Stimulated activated CD4-positive, alpha-beta T cell treated with anti-CD3 and anti-CD28 coated beads, Interleukin-12 subunit alpha, Interleukin-12 subunit beta, amount 100 ng/mL, for 4 hours (primary cell): ENCODE measurements at places on chromosomes 4 and X.

DNA sequence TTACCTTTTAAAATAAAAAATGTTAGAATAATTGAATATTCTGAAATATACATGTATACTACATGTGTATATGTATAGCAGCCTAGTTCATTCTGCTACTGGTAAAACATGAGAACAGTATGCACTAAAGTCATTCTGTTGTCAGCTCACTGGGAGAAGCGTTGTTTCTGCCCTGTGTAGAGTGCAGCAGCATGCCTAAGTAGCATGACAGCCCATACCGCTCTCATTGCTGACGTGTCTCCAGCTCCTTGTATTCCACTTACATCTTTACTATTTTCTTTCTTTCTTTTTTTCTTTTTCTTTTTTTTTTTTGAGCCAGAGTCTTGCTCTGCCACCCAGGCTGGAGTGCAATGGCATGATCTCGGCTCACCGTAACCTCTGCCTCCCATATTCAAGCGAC is 90.7 kb downstream of the KLHL8 start:
- no peak for DNase-seq

DNA sequence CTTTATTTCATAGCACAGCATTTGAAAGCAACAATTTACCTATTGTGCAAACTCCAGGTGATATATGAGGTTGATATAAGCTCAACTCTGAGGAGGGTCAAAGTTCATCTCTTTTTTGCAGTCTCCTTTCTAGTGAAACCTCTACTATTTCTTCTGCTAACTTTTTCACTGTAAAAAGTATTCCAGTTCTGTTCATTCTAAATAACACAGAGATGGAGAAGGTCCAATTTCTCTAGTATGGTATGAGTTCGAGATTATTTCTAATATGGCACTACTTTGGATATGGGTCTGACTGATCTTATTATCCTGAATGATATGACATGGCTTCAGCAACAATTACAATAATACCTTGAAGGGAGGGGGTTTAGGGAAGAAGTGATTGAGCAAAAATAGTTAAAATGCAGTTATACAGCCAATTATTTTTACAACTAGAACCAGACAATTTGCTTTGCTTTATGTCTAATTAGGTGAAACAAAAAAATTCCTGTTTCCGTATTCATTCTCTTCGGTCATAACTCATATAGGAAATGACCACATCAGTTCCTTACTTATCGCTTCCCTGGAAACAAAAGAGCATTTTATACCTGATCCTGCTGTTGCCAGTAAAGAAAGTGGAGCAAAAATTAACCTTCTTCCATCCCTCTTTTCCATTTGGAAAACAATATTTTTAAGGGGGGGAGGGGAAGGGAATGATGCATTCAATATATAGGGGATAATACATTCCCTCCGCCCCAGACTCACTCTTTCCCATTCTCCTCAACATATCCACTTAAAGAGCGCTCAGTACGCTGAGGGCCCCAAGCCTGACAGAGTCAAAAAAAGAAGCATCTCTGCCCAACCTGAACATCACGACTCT is 1.0 kb downstream of the TBC1D9 start:
- no peak for DNase-seq

GRCh38 chr4:150067859-150068258 is 10.4 kb upstream of the DCLK2 start:
- DNase-seq = no peak

- DNase-seq = no peak
Measured at GRCh38 chr4:3859571-3859970, 93.4 kb downstream of the ADRA2C start.

DNA sequence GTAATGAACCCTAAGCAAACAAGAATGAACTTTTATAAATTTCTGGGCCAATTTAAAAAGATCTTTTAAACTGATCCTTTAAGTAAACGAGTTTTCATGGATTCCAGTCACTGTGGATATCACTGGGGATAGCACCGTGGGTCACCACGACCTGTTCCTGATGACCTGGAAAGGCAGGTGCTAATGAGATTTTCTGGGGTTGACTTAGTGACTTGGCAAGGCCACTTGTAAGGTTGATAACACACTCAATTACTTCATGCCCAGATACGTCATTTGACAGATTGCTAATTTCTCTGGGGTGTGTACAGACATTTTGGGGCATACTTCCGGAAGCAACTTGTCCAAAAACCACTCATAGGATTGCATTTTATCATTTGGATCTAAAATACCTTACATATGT is 24.5 kb downstream of the PDLIM3 start:
- DNase-seq = no peak

DNA sequence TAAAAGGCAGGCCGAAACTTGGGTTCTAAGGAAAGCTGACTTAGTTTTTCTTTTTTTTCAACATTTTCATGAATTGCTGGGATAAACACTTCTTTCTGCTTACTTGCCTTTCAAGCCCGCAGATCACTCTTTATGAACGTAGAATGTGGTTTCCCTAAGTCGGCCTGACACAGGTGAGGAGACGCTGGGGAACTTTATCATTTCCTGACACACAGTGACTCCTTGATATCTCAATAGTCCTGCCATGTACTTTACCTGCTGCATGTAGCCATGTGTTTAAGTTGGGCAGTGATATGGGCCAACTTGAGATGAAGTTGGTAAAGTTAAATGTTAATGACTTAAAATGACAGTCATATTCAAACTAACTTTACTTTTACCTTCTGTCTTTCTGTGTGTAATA is 26.6 kb upstream of the SNCA start:
- DNase-seq = no peak

DNA sequence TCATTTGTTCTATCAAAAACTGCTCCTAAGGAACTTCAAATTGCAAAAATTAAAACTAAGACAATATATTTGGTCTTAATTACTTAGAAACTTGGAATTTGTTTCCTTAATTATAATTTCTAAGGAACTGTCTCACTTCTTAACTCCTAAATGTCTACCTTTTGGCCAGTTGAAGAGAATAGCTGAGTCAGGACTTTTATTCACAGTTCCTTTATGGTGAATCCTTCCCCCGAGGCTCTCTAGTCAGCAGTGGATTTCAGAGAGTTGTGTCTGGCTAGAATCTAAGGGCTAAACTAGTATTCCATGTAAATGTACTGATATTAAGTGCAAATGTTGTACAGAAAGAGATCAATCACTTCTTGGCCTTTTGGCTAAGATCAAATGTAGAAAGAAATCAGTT is 69.3 kb downstream of the AMMECR1 start:
- DNase-seq = no peak

GRCh38 chrX:45445745-45446412 is 245.2 kb upstream of the DIPK2B start:
- no peak for DNase-seq

DNA sequence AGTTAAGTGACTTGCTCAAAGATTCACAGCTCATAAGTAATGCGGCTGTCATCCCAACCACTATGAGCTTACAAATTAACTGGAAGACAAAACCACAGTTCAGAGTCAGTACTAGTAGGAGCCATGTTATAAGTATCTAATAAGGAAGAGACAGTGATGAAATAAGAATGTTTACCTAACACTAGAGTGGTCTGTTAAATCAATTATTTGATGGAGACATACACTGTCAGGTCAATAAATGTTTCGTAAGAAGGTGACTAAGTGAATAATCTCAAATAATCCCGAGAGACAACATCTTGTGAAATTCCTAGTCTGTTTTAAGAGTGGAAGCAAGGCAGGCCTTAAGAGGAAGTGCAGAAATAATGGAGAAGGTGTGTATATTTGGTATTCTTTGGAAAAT is 25.8 kb upstream of the AMELX start:
- no peak for DNase-seq

- no peak for DNase-seq
Measured at GRCh38 chr4:156537286-156537685, 434.3 kb downstream of the PDGFC start.

GRCh38 chrX:12439416-12439815 is 301.1 kb downstream of the FRMPD4 start:
- DNase-seq = no peak

GRCh38 chr4:144410230-144410783 is 235.6 kb upstream of the HHIP start:
- no peak for DNase-seq

DNA sequence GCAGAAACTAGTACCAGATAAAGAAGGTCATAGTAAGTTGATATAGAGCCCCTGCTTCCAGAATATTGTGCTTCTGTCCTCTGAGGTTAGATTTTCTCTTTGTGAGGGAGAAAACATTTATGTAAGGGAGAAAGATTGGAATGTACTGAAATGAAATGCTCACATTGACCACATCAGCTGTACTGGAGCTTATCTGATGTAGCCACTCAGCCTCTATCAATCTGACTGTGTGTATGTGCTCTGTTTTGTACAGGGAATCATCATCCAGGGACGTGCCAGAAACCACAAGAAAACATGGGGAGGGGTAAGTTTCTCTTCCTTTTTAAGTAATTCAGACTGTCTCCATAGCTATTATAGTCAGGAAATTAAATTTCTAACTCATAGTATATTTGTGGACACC is 56.8 kb downstream of the PRRG1 start:
- no peak for DNase-seq

GRCh38 chr4:66045913-66046312 is 375.6 kb upstream of the EPHA5 start:
- DNase-seq = no peak

GRCh38 chrX:154526901-154527675 is 11.1 kb upstream of the FAM3A start:
- DNase-seq = peak; percentile 51

GRCh38 chr4:176469546-176469945 is 149.8 kb downstream of the SPCS3 start:
- DNase-seq = no peak

DNA sequence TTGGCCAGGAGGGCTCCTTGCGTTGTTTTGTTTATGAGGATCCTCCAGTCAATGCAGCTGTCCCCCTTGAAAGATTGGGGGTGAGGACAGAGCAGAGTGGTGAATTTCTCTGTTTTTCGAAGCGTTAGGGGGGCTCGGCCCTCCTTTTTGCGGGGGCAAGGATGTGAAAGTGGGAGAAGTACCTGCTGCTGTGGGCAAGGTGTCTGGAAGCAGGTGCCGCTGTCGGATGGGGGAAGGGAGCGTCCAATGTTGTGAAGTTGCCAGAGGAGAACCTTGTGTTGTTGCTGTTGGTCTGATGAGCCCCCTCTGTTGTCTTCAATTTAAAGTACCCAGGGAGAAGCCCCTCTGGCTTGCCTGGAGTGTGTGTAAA is 613 bp downstream of the GLRB start:
- DNase-seq = no peak

GRCh38 chr4:152896811-152897210 is 39.3 kb upstream of the FHDC1 start:
- DNase-seq = no peak

DNA sequence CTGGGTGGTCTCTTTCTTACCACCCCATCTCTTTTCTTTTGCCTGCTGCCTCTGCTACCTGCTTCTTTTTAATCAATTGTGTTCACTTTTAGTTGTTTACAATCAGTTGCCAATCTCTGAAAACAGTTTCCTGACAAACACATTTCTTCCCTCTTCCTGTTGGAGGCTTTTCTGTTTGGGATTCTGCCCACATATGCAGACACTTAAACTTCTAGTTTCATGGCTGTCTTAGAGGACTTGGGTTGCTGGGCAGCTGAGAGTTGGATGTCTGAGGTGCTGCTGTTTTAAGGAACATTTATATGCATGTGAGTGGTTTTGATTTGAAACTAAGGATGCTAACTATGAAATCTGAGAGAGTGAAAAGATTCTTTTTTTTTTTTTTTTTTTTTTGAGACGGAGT is 112.3 kb upstream of the LIMCH1 start:
- no peak for DNase-seq

DNA sequence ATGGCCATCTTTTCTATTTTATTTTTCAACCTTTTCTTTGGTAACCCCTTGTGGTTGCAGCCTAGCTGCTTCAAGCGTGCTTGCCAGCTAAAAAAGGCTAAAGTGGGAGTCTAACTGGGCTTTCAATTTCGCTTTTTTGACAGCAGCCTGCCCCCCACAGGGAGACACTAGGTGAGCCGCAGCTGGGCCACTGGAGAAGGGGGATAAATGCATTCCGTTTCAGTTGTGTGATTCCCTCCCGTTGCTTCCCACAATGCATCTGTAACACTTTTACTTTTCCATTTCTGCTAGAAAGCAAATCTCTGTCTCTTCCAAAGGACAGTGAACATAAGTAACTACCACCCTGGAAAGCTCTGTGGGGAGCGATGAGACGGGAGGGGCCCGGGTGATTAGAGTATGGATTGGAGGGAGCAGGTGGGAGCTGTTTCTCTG is 86.3 kb upstream of the RAPGEF2 start:
- DNase-seq = no peak

GRCh38 chr4:112982680-112983079 is 66.8 kb upstream of the ANK2 start:
- no peak for DNase-seq

DNA sequence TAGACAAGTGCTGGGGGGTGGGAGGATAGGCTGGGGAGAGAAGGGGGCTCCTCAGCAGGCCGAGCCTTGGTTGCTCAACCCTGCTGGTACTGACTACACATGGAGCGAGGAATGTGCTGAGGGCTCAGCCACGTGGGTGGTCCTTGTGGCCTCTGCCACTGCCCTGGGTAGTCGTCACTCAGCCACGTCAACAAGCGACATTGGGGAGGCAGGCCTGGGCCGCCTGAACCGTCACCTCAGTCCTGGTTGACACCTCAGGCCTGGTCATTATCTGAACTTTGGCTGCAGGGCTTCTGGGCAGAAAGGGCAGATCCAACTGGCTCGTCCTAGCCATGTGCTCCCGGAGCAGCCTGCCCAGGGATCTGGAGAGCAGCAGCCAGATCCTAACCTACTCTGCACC is 62.7 kb upstream of the GDPD2 start:
- no peak for DNase-seq

DNA sequence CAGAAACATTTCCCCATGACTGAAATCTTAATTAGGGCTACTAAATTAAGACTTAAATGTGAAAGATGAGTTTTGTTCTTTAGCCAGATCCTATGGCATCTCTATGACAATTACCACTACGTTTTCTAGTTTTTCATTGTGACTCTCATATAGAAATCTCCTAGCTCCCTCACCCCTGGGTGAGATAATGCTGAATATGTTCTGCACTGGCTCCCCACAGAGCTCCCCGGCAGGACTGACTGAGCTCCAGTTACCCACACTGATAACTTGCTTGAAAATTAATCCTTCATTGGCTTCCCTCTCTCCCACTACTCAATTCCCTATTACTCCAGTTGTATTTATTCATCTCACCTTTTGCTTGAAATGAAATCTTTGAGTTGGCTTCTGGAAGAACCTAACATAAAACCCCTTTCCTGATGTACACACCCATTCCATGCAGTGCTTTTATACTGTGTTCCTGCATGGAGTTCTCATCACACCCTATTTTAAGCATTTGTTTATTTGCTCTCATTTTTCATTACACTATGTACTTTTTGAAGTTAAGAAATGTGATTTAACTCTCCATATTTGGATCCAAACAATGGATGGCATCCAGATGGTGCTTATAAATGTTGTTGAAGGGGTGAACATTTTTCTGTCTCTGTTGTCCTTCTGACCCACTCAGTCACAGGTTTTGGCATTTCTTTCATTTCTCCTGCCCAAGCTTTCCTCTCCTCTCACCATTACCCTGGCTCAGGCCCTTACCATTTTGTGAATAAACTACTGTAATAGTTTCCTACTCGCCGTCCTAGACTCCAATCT is 623.4 kb downstream of the SPRY1 start:
- no peak for DNase-seq
